ENCODE measurements at places on chromosomes 4 and X. TPM values are rescaled to one million over a fixed set of nuclear protein-coding genes. Genes with fewer than 3 reads are reported as not detected.

DNA sequence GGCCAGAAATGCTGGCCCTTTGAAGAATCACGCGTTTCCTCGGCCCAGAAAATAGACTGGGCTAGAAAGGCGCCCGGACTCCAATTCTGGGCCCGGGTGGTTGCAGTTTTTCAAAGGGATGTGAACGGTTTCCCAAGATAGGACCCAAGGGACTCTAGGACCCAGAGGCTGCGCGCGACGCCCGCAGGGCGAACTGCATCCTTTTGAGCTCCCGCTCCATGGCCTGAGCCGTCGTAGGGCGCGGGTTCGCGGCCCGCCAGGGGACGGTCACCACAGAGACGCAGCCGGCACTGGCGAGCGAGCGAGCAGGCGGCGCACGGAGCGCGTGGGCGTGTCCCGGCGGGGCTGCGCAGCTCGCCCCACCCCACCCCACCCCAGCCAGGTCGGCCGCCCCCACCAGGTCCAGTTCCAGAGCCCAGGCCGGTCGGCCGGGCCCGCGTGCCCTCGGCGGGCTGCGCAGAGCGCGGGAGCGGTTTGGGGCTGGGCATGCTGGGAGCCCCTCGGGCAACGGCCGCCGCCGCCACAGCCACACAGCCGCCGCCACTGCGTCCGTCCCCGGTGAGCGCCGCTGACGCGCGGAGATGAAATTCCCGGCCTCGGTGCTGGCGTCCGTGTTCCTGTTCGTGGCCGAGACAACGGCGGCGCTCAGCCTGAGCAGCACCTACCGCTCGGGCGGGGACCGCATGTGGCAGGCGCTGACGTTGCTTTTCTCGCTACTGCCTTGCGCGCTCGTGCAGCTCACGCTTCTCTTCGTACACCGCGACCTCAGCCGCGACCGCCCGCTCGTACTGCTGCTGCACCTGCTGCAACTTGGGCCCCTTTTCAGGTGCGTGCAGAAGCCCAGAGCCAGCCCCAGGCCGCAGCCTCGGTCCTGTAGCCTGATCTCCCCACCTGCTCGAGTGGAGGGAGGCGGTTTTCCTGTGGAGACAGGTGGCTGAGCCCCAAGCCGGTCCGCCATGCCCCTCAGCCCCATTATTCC, at the start of gene XK:
Gene XK (plus strand): TSS at position 411 of the 979 bp plus-strand sequence. CDS start 171 bp downstream, at position 582.
- peak; percentile 51 for DNase-seq

- DNase-seq = peak; percentile 1
These were observed 754.8 kb downstream of the RAB28 start for GRCh38 chr4:12729384-12729783.

GRCh38 chr4:150237110-150237872, 159.0 kb downstream of the DCLK2 start:
- no peak for DNase-seq

DNA sequence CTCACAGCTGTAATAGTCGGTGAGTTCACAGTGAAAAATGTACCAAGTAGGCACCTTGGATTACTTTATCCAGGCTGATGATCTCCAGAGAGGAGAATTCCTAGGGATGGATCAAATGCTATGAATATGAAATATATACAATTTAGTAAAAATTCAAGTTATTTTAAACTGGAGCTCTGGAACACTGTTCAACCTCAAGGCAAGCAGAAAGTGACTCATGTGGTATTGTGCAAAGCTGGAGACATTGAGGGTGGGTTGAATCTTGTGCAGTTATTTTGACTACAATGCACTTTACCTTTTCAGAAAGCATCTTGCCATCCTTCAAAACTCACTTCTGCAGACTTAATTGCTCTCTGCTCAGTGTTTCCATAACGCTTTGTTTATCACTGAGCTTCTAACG, 43.4 kb downstream of the OSTC start:
- DNase-seq = no peak

DNA sequence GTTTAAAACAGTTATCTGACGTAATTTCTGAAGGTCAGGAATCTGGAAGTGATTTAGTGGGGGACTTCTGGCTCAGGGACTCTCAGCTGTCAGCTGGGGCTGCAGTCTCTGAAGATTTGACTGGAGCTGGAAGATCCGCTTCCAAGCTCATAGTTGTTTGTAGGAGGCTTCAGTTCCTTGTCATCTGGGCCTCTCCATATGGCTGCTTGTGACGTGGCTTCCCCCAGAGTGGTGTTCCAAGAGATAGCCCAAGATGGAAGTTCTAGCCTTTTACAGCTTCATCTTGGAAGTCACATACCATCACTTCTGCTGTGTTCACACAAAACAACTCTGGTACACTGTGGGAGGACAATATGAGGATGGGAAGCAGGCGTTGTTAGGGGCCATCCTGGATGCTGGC, 2.1 kb downstream of the MPC1L start:
- DNase-seq = no peak

GRCh38 chr4:52588097-52588496, 71.0 kb downstream of the USP46 start:
- peak; percentile 24 for DNase-seq

- no peak for DNase-seq
These were observed 18.3 kb upstream of the DUSP9 start for GRCh38 chrX:153628665-153629064.

DNA sequence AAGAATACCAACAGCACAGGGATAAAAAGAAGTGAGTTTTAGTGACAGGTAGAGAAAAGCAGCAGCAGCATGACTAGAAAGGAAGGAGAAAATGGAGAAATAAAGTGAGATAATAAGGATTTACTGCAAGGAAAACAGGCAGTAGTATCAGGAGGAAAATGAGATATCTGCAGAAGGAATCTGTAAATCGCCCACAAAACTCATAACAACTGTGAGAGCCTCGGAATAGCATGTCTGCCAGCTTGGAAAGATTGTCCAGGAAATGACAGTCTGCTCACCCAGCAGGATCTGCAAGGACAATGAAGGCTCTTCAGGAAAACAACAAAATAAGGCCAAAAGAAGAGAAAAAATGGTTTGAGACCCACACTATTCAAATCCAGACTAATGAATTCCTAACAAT, 47.4 kb downstream of the CXXC4 start:
- peak; percentile 23 for DNase-seq

DNA sequence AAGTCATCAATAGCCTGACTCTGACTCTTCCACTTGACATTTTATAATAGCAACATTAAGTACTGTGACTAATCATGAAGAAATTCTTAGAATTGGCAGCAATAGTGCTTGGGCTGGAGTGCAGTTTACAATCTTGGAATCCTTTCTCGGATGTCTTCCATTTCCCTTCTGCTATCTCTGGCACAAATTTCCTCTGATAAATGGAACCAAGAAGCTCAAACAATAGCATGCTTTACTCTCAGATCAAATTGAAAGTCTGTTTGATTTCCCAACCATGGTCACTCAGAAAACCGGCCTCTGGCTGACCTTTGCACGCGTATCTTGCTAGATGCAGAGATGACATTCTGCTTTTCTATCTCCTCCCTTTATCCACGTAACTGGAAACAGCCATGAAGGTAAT, 99.0 kb upstream of the SPANXC start:
- DNase-seq = peak; percentile 43

GRCh38 chrX:154805696-154806091, 409 bp upstream of the MPP1 start:
- no peak for DNase-seq

DNA sequence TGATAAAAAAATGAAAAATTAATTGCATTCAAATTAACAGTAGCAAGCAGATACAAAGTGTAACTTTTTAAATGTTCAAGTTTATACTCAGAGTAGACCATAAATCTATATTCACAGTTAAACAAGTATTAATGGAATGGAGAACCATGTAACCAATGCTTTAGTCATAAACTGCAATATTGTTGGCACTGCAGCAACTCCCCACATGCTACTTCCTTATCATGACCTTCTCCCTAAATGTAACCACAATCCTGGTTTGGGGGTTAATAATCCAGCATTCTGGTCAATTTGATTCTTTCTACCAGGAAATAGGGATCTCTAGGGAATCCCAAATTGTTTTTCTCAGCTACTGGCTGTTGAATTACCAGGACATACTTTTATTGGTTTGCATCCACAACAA, 223.9 kb upstream of the DCAF8L1 start:
- no peak for DNase-seq

DNA sequence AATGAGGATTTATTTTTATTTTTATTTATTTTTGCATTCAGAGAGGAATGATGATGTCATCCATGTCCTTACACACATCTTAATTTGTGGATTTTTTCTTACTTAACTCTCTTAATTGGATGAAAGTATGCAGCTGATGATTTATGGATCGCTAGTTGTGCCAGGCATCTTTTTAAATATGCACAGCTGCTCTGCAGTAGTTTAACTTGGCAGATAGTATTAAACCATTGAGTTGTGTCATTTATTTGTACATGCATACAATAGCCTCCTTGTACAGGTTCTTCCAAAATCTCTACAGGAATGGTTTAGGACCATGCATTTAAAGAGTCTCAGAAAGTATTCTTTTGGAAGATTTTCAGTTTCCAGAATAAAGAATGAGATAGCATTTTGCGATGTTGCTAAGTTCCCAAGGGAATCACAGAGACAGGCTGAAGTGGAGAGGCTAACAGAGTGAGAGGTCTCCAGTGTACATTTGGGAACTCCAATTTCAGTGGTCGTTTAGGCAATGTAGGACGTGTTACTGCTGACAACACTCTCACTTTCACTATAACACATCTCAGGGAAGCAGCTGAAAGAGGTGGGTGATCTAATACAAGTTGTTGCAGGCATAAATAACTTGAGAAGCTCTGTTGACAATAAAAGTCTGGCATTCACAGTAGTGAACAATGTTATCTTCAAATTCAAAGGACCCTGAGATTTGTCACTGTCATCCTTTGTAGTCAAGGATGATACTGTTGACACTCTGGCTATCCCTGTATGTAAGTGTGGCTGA, 49.9 kb upstream of the SCRG1 start:
- DNase-seq = peak; percentile 74

DNA sequence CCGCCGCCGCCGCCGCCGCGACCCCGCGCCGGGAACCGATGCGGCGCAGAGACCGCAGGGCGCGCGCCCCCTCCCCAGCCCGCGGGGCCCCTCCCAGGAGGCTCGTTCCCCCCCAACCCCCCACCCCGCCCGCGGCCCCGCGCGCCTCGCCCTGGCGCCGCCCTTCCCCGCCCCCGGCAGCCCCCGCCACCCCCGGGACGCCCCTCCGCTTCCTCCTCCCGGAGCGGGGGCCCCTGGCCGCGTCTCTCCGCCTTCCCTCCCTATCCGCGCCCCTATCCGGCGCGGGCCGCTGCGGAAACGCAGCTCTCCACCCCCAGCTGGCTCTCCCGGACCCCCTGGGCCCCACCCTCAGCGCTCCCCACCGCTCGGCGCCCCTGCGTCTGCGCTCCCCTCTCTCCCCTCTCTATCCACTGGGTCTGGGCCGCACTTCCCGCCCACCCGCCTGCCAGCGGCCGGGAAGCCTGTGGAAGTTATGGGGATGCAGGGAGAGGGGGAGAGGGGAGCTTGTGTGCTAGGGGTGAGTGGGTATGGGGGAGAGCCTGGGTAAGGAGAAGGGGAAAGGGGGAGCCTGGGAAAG, at the start of gene TMEM271:
Gene TMEM271 (minus strand): TSS at position 51 of the 577 bp plus-strand sequence. CDS start 233 bp downstream, outside the sequence.
- no peak for DNase-seq

DNA sequence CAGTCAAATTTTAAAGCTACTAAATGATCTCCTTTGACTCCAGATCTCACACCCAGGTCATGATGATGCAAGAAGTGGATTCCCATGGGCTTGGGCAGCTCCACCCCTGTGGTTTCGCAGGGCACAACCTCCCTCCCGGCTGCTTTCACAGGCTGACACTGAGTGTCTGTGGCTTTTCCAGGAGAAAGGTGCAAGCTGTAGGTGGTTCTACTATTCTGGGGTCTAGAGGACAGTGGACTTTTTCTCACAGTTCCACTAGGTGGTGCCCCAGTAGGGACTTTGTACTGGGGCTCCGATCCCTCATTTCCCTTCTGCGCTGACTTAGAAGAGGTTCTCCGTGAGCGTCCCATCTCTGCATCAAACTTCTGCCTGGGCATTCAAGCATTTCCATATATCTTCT, 845.2 kb downstream of the PCDH18 start:
- DNase-seq = no peak

- DNase-seq = peak; percentile 94
These were observed 239.4 kb upstream of the STK26 start for GRCh38 chrX:131783555-131784308.

- DNase-seq = peak; percentile 77
These were observed 34.1 kb downstream of the CNKSR2 start for GRCh38 chrX:21408307-21408706.

- DNase-seq = no peak
These were observed 1069.5 kb downstream of the FAM133A start for GRCh38 chrX:94743478-94743877.

DNA sequence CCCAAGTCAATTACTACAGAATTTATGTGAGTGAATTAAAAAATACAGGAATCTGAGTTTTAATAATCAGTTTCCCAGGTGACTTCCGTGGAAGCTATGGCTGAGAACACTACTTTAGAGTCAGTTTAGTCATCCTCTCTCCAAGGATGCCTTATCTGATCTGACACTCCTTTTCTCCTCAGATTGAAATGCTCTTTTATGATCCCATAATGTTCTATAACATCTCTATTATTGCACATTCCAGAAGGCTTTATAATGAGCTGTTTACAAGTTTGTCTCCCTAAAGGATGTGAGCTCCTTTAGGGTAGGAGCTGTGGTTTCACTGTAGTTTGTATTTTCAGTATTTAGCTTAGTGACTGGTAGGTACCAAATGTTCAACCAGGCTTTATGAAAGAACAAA, 90.0 kb downstream of the GPRIN3 start:
- DNase-seq = no peak

- DNase-seq = no peak
These were observed 478.0 kb downstream of the KCNIP4 start for GRCh38 chr4:21470535-21470934.

DNA sequence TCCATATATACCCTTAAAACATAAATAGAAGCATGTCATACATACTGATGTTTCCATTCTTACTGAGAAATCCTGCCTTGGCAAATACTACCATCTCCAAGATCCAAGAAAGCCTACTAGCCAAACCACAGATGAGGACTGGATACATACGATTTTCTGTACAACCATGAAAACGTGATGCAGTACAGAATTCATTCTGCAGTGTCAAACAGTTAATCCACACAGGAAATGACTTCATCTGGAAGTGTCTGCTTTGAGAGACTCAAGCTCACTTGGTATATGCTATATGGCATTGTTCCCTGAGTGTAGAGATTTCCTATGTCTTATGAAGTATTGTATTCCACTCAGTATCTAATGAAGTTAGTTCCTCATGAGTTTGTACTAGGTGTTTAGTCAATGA, 94.3 kb downstream of the CT47B1 start:
- no peak for DNase-seq

DNASE1L1 gene
- polyA plus RNA-seq = 29.4 TPM

CCSER1 gene
- polyA plus RNA-seq = 0.20 TPM

OTC gene
- polyA plus RNA-seq = not detected

NOX1 gene
- polyA plus RNA-seq = 0.11 TPM

RASGEF1B gene
- polyA plus RNA-seq = 4.0 TPM

SLC10A4 gene
- polyA plus RNA-seq = 0.76 TPM

GLRA3 gene
- not detected for polyA plus RNA-seq

EMD gene
- 54.1 TPM for polyA plus RNA-seq

GAGE12H gene
- polyA plus RNA-seq = not detected

MORC4 gene
- 34.7 TPM for polyA plus RNA-seq

EFHC2 gene
- 0.77 TPM for polyA plus RNA-seq

MAGEA2B gene
- not detected for polyA plus RNA-seq

POU4F2 gene
- not detected for polyA plus RNA-seq

FGFBP1 gene
- polyA plus RNA-seq = not detected
